ENCODE measurements at places on chromosomes 4 and X.

DNA sequence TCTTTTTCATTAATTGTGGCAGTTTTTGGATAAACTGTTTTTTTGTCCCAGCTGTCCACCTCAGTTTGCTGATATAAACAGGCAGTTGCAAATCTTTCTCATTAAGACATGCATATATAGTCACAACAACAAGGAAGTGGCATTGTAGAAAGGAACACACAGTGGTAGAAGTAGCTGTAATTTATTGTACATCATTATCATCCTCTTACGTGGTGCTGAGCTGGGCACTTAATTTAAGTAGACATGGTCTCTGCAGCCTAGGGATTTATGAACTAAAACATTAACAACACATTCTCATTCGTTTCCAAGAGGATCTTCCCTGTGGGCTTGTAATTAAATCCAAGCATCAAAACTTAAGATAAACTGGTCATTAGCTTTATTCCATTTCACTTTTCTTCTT, 500.2 kb downstream of the INPP4B start:
- no peak for DNase-seq

- no peak for DNase-seq
Measured at GRCh38 chr4:91826186-91826585, 477.6 kb upstream of the GRID2 start.

- no peak for DNase-seq
Measured at GRCh38 chrX:109312757-109313156, 169.1 kb downstream of the GUCY2F start.

- DNase-seq = no peak
Measured at GRCh38 chr4:112819729-112820128, 182.8 kb downstream of the LARP7 start.

DNA sequence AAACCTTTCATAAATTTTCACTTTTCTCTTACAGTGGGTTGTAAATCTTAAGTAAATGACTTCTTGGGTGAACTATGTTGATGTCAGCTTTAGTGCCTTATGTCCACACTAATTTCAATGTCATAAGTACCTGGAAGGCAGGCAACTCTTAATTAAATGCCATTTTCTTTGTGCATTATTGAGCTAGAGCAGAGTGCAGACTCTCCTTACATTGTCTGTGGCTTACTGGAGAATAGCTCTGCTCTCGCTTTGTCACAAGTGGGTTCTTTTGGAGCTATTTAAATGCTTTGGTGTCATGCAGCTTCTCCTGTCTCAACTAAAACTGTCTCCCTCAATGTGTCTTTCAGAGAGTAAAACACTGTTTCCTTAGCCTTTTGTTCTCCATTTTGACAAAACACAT, 411.6 kb downstream of the STIM2 start:
- DNase-seq = no peak

DNA sequence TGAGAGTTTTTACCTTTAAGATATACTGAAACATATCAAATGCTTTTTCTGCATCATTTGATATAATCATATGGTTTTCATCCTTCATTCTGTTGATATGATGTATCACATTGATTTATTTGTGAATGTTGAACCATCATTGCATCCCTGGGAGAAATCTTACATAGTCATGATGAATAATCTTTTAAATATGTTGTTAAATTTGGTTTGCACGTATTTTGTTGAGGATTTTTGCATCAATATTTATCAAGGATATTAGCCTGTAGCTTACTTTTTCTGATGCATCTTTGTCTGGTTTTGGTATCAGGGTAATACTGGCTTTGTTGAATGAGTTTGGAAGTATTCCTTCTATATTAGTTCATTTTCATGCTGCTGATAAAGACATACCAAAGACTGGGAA, 541.4 kb downstream of the TLL1 start:
- DNase-seq = no peak

DNA sequence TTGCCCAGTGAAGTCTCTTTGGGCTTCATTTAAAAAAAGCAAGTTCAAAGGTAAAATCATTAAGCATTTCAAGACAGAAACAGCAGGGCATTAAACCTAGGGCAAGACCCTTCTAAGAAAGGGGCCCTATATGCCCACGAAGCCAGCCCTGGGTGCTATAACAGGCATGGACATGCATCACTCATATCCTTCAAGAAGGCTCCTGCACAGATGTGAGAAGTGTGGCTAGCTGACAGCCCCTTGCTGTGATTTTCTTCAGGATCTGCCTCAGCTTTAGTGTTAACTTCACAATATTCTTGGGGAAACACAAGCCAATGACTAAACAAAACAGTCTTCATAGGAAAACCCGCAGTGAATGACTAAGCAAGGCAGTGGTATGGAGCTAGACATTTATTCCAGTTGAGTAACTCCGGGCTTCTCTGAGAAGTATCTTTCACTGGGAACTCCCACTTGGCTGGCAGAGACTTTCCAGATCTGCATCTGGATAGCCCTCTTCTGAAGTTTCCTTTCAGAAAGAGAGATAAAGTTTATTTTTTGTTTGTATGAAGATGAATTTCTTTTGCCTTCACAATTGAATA, 11.9 kb upstream of the MAOA start:
- DNase-seq = no peak

DNA sequence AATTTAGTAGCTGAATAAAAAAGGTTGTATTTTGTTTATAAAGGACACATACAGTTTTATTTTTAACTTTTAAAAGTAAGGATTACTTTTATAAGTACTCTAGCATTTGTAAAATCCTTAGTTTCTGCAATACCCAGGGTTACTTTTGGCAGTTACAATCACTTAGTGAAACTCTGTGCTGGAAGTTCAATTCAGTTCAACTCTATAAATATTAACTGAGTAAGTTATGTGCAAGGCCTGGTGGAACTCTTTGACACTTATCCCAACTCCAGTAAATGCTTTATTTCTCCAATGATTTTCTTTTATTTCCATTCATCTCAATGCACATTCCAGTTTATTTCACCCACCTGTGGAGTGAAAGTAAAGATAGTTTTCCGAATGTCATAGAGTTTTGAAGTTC, 63.3 kb upstream of the HDAC8 start:
- DNase-seq = no peak

DNA sequence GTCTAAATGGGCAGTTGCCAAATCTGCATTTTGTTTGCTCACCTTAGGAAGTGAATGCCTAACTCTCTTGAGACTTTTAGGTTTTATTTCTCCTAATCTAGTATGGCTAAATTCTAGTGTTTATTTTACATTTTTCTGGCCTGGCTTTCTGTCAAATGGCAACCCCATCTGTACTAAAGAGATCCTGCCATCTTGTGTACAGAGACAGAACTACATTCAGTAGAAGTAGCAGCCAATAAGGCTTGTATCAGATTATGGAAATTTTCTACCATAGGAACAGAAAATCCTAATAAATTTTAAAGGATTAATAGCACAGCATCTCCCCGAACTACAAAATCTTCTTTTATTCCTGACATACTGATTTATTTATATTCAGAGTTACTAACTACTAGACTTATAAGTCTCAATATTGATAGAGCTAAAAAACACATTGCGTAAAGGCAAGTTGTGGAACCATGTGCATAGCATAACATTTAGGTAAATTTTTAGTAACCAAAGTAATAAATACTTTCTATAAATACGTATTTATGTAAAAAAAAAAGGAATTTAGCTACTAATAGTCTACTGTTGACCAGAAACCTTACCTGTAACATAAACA, 45.5 kb downstream of the TMEM144 start:
- no peak for DNase-seq

GRCh38 chr4:126991965-126992364, 640.8 kb upstream of the INTU start:
- no peak for DNase-seq

DNA sequence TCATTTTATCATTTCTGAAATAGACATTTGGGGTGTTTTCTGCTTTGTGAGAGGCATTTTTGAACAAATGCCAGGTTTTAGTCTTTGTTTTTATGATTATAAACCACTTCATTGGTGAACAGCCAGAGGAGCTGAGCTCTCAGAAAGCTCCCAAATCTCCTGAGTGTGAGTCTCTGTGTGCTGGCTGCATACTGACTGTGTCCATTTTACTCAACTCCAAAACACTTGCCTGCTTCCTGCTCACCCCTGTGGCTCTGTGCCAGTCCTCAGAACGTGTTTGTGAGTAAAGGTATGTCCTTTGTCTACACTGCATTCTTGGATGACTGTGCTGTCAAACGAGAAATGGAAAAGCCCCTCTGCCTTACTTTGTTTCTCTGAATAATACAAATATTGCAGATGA, 5.4 kb upstream of the LRAT start:
- no peak for DNase-seq

DNA sequence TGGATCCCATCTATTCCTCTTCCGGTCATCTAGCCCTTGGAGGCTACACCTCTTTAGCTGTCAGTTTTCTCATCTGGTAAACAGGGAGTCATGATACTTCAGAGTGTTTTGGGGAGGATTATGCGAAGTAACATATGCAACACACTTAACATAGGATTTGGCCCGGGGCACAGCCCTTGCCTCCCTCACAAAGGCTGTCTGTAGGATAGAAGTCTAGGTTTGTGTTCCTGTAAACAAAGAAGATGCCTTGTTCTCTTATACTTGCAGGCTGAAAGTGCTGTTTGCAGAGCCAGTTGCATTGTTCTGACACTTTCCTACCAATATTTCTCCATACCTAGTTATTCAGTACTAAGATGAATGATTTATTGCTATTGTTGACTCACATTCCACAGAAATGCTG, 2.2 kb upstream of the APELA start:
- no peak for DNase-seq

- DNase-seq = no peak
Measured at GRCh38 chr4:185272245-185272644, 62.8 kb downstream of the SNX25 start.

GRCh38 chrX:10450959-10451355, 169.4 kb downstream of the MID1 start:
- no peak for DNase-seq

DNA sequence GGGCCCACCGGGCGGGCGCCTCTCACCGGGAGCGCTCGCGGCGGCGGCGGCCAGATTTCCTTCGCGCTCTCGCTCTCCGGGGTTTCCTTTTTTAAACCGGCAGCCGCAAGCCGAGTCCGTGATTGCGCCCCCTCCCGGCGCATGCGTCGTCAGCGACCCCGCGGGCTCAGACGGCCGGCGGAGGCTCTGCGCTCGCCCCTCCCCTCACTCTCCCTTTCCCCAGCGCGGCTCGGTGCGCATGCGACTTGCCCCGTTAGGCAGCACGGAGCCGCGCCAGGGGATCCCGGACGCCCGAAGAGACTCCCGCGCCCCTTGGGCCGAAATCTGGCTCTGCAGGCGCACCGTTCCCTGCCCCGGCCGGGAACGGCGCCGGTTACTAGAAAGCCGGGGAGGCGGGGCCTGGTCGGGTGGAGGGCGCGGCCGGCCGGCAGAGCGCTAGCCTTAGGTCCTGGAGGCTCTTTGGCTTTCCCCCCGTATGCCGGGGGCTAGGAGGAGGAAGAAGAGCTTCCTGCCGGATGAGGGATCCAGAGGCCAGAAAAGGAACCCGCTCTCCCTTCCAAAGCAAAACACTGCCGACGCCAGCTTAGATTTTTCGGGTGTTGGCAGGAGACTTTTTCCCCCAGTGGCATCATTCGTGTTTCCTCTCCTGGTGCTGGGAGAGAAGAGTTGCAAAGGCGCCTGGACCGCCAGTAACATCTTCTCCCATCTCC, at the start of gene CLOCK:
CLOCK (minus strand) TSS at position 154 of the 710 bp plus-strand sequence. CDS start 64,124 bp downstream, outside the sequence.
- peak; percentile 92 for DNase-seq

GRCh38 chr4:48173056-48173991, 39.3 kb upstream of the TXK start:
- no peak for DNase-seq

DNA sequence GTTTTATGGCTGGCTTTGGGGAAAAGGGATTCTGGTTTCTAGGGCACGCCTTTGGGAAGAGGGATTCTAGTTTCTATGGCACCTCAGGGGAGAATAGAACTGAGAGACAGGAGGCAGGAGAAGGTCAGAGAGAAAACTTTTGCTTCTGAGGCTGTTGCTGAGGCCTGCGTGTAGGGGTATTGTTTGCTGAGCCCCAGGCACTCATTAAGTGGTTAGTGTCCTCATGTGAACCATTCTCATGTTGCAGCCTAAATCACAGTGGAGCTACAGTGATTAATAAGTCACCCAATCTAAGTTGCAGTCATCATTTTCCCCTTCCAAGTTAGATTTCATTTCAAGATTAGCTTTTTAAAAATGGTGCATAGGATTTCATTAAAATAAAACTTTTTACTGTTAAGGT, 29.0 kb downstream of the VCX3A start:
- no peak for DNase-seq

GRCh38 chrX:133482056-133482952, 67.0 kb upstream of the GPC4 start:
- DNase-seq = no peak

- no peak for DNase-seq
Measured at GRCh38 chr4:10114607-10115006, 2.0 kb downstream of the WDR1 start.

- DNase-seq = peak; percentile 60
Measured at GRCh38 chr4:113435893-113436292, 325.6 kb downstream of the CAMK2D start.

- DNase-seq = no peak
Measured at GRCh38 chr4:6781561-6781960, 966 bp upstream of the KIAA0232 start.

DNA sequence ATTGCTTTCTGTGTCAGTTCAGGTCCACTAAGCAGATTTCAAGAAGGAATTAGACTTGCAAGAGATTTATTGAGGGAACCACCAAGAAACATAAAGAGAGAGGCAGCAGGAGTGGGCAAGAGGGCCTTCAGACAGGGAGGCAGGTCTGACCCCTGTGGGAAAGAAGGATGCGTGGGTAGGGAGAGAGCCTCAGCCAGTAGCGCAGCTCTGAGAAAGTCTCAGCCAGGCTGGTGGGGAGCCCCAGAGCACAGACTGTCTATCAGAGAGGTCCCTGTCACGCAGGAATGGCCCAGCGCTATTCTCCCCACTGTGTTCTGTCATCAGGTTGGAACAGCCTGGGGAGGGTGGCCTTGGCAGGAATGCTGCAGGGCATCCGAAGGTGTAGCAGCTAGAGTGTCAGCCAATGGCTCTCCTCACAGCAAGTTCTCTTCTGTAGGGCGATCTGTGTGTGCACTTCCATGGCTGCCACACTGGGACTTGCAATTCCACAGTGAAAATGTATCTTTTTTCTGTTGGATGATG, 48.0 kb downstream of the OTC start:
- no peak for DNase-seq

GRCh38 chr4:61628282-61628681, 428.2 kb downstream of the ADGRL3 start:
- no peak for DNase-seq

GRCh38 chrX:122913134-122913533, 270.9 kb upstream of the GRIA3 start:
- no peak for DNase-seq

- no peak for DNase-seq
Measured at GRCh38 chr4:188879598-188879997, 740.4 kb downstream of the TRIML1 start.

DNA sequence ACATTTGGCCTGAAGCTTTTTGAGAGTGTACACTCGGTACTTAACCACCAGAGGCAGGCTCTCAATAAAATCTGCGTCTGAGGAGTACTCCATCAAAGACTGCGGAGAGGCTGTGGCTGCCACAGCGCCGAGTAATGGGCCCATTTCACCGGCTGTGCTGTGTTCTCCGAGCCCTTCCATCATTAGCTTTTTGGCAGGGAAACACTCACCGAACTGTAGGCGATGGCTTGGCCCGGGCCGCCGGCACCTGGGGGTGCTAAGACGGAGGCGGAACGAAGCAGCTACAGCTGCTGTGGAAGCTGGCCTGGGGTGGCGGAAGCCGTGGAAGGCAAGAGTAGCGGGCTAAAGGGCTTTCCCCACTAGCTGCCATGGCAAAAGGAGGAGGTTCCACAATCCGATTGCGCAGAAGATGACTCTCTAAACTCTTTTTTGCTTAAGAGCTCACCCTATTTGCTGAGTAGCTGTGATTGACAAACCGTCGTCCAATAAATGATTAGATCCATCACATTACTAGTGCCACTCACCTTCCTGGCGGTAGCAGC, 48.5 kb upstream of the PABPC1L2A start:
- peak; percentile 5 for DNase-seq
